Ovary (tissue), 10 donors: ENCODE measurements at places on chromosomes 6 and 20.

- no peak overlapping the region for H3K27ac ChIP-seq
- H3K36me3 ChIP-seq, result no peaks in the 10 kb centered on the region
- H3K27me3 ChIP-seq, result no peaks in the 10 kb centered on the region
- no peak for DNase-seq
- H3K4me3 ChIP-seq, result no peak overlapping the region
Measured at GRCh38 chr6:133130863-133131262, 110.3 kb upstream of the EYA4 start.

GRCh38 chr6:122752459-122752858 is 27.1 kb upstream of the FABP7 start:
- no peaks in the 10 kb centered on the region for H3K4me1 ChIP-seq
- no peak overlapping the region for H3K27ac ChIP-seq
- no peak for DNase-seq
- no peak overlapping the region for H3K4me3 ChIP-seq
- H3K36me3 ChIP-seq, result no peaks in the 10 kb centered on the region
- no peaks in the 10 kb centered on the region for H3K27me3 ChIP-seq

GRCh38 chr6:12291839-12292604 is 1.9 kb downstream of the EDN1 start:
- no peak overlapping the region for H3K27ac ChIP-seq
- no peaks in the 10 kb centered on the region for H3K36me3 ChIP-seq
- no peaks in the 10 kb centered on the region for H3K27me3 ChIP-seq
- peak overlapping the region; percentile 13 for H3K4me3 ChIP-seq
- H3K4me1 ChIP-seq, result no peaks in the 10 kb centered on the region

- no peaks in the 10 kb centered on the region for H3K4me1 ChIP-seq
- no peak overlapping the region for H3K27ac ChIP-seq
- no peak overlapping the region for H3K4me3 ChIP-seq
- no peaks in the 10 kb centered on the region for H3K27me3 ChIP-seq
Measured at GRCh38 chr6:137019476-137020272, 25.1 kb downstream of the IL20RA start.

DNA sequence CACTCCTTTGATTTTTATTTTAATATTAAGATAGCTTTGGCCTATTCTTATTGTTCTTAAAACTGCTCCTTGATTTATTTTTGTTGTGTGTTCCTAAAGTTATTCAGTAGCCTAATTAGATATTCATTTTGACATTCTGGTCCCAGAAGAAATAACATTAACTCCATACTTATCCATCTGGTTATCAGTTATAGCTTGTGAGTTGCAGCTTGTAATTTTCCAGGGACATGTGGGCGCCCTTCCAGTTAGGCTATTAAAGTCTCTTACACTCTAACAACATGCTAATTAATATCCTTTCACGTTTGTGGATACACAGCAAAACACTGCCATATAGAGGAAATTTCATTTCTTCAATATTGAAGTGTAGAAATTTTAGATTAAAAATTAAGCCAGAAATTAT is 987.5 kb downstream of the HACE1 start:
- H3K4me3 ChIP-seq, result no peak overlapping the region
- H3K27ac ChIP-seq, result no peak overlapping the region
- no peaks in the 10 kb centered on the region for H3K27me3 ChIP-seq
- no peaks in the 10 kb centered on the region for H3K4me1 ChIP-seq

- DNase-seq, result no peak
- peaks cover 10% of the 10 kb centered on the region for H3K4me1 ChIP-seq
- H3K27me3 ChIP-seq, result no peaks in the 10 kb centered on the region
- H3K36me3 ChIP-seq, result no peaks in the 10 kb centered on the region
Measured at GRCh38 chr20:62638679-62639406, 3.5 kb upstream of the SLCO4A1 start.

GRCh38 chr6:111605100-111605751 is 452 bp downstream of the TRAF3IP2 start:
- peak overlapping the region; percentile 97 for H3K27ac ChIP-seq
- H3K4me1 ChIP-seq, result peaks cover 18% of the 10 kb centered on the region
- H3K27me3 ChIP-seq, result no peaks in the 10 kb centered on the region

- no peak overlapping the region for H3K27ac ChIP-seq
- DNase-seq, result no peak
- H3K4me3 ChIP-seq, result no peak overlapping the region
- H3K4me1 ChIP-seq, result no peaks in the 10 kb centered on the region
- H3K27me3 ChIP-seq, result no peaks in the 10 kb centered on the region
Measured at GRCh38 chr6:52491203-52492069, 71.3 kb downstream of the EFHC1 start.

GRCh38 chr20:17859002-17859615 is 109.5 kb downstream of the SNX5 start:
- peaks cover 13% of the 10 kb centered on the region for H3K4me1 ChIP-seq
- H3K27me3 ChIP-seq, result no peaks in the 10 kb centered on the region
- H3K27ac ChIP-seq, result no peak overlapping the region
- H3K4me3 ChIP-seq, result no peak overlapping the region
- H3K36me3 ChIP-seq, result no peaks in the 10 kb centered on the region
- no peak for DNase-seq

GRCh38 chr6:5674721-5675120 is 332.0 kb downstream of the NRN1 start:
- peaks cover 2% of the 10 kb centered on the region for H3K4me1 ChIP-seq
- DNase-seq, result no peak
- H3K36me3 ChIP-seq, result no peaks in the 10 kb centered on the region
- H3K4me3 ChIP-seq, result no peak overlapping the region

DNA sequence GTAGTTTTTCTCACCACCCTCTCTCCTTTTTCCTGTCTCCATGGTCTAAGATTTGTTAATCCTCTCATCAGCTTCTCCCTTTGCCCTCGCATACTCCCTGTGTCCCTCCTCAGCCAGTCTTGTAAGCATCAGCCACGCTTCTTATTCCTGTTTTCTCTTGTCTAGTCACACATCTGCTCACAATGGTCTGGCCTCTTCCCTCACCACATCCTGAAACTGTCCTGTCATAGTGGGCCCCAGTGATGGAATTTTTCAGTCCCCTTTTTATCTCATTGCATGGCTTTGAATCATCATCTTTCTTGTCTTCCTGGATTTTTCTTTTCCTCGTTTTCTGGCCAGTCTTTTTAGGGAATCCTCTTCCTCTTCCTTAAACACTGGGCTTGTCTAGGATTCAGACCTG is 57.2 kb downstream of the GFRA4 start:
- no peak overlapping the region for H3K27ac ChIP-seq
- H3K4me1 ChIP-seq, result no peaks in the 10 kb centered on the region
- no peaks in the 10 kb centered on the region for H3K36me3 ChIP-seq

DNA sequence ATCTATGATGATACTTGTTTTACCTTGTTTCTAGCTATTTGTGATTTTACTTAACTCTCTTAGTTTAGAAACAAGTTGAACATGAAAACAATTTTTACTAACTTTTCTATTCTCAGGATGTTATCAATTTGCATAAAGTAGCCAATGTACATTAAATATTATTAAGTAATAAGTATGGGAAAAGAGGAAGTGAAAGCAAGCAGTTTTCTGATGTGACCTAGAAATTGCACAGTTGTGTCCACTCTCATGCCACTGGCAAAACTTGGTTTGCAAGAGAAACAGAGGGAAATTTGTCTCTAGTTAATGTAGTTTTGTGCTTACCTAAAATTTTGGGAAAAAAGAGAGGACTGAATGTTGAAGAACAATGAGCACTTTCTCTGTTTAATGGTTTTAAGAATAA is 19.2 kb upstream of the TSPYL1 start:
- no peaks in the 10 kb centered on the region for H3K27me3 ChIP-seq
- no peak overlapping the region for H3K27ac ChIP-seq
- H3K4me3 ChIP-seq, result no peak overlapping the region
- H3K4me1 ChIP-seq, result peaks cover 2% of the 10 kb centered on the region
- DNase-seq, result no peak

DNA sequence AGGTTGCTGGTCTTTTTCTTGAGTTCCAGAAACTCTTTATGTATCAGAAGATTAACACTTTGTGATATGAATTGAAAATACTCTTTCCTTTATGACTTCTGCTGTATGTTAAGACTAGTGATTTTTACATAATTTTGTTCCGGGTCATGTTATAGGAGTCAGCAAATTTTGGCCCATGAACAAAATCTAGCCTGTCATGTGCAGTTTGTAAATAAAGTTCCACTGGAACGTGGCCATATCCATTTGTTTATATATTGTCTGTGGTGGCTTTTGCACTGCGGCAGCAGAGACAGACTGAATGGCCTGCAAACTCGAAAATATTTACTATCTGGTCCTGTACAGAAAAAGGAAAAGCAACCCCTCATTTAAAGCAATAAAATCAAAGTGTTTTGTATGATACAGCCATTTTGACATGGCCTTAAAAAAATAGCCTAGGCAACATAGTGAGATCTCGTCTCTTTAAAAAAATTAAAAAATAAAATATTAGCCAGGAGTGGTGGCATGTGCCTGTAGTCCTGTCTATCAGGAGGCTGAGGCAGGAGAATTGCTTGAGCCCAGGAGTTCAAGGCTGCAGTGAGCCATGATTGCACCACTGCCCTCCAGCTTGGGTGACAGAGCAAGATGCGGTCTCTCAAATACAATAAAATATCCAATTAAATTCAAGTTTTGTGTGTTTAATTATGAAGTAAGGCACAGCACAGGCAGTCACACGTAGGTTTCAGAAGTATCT is 36.9 kb downstream of the SNX9 start:
- H3K36me3 ChIP-seq, result no peaks in the 10 kb centered on the region
- no peak overlapping the region for H3K4me3 ChIP-seq
- no peak for DNase-seq
- peaks cover 6% of the 10 kb centered on the region for H3K4me1 ChIP-seq
- no peak overlapping the region for H3K27ac ChIP-seq

DNA sequence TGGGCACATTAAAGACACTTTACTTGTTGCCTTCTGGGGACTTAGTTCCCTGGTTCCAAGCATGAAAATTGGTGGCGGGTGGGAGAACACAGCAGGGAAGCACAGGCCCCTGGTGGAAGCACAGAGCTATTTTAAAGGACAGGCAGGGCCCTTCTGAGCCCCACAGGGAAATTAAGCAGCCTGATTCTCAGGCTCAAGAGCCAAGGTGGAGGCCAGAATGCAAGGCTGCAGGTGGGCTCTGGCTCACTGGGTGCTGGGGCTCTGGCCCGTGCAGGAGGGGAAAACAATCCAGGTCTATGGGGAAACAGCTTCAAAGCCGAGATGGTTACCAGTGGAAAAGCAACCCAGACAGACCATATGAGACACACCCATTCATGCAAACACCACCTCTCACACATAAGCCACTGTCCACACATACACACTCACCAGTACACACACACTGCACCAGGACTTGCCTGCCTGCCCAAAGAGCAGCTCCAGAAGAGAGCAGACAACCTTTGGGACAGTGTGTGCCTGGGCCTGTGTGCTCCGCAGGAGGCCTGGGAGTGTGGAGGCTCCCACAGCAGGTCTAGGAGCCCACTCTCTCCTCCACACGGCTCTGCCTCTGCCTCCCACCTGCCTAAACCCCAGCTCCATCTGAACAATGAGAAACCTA is 30.6 kb downstream of the TFEB start:
- H3K4me3 ChIP-seq, result no peak overlapping the region
- H3K36me3 ChIP-seq, result no peaks in the 10 kb centered on the region
- peaks cover 1% of the 10 kb centered on the region for H3K4me1 ChIP-seq
- no peak overlapping the region for H3K27ac ChIP-seq
- H3K27me3 ChIP-seq, result no peaks in the 10 kb centered on the region

- no peak overlapping the region for H3K4me3 ChIP-seq
- H3K36me3 ChIP-seq, result no peaks in the 10 kb centered on the region
- H3K27me3 ChIP-seq, result no peaks in the 10 kb centered on the region
- peaks cover 6% of the 10 kb centered on the region for H3K4me1 ChIP-seq
- DNase-seq, result no peak
Measured at GRCh38 chr6:139595183-139595582, 220.7 kb upstream of the CITED2 start.

GRCh38 chr20:52432740-52433139 is 241.2 kb upstream of the ZFP64 start:
- DNase-seq, result no peak
- no peak overlapping the region for H3K27ac ChIP-seq
- H3K4me1 ChIP-seq, result no peaks in the 10 kb centered on the region
- no peaks in the 10 kb centered on the region for H3K36me3 ChIP-seq
- H3K27me3 ChIP-seq, result no peaks in the 10 kb centered on the region
- H3K4me3 ChIP-seq, result no peak overlapping the region

DNA sequence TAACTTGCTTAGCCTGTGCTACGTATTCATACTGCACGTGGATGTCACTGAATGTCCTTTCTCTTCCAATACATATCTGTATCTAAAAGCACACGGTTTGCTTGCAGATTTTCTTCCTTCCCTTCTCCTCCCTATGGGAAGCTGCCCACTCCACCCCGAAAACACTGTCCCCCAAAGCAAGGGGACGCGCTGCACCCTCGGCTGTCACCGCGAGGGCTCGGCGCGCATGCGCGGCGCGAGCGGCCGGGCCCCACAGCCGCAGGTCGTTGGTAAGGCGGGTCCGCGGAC is 659 bp downstream of the TMX4 start:
- H3K36me3 ChIP-seq, result no peaks in the 10 kb centered on the region
- peak; percentile 68 for DNase-seq
- H3K27me3 ChIP-seq, result no peaks in the 10 kb centered on the region

- H3K4me3 ChIP-seq, result no peak overlapping the region
- H3K27ac ChIP-seq, result no peak overlapping the region
- no peaks in the 10 kb centered on the region for H3K27me3 ChIP-seq
- peaks cover 3% of the 10 kb centered on the region for H3K4me1 ChIP-seq
Measured at GRCh38 chr20:10876558-10876957, 202.8 kb upstream of the JAG1 start.

DNA sequence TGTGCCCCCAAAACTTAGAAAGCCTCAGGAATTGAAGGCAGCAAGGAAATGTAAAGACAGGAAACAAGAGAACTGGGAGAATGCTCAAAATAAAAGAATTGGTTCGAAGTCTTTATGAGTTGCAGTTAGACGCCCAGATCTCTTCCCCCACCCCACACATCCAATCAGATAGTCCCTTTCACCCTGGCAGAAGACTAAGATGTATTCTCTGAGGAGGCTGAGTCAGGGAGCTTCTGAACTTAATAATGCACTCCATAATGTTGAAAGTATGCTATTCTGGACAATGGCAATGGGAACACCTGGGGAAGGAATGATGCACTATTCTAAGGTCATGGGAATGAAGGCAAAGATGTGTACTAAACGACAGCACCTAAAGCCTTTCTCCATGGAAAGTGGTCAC is 173.6 kb downstream of the MTFR2 start:
- no peaks in the 10 kb centered on the region for H3K27me3 ChIP-seq
- no peak overlapping the region for H3K4me3 ChIP-seq
- H3K4me1 ChIP-seq, result peaks cover 2% of the 10 kb centered on the region
- H3K36me3 ChIP-seq, result no peaks in the 10 kb centered on the region
- no peak for DNase-seq
- no peak overlapping the region for H3K27ac ChIP-seq

DNA sequence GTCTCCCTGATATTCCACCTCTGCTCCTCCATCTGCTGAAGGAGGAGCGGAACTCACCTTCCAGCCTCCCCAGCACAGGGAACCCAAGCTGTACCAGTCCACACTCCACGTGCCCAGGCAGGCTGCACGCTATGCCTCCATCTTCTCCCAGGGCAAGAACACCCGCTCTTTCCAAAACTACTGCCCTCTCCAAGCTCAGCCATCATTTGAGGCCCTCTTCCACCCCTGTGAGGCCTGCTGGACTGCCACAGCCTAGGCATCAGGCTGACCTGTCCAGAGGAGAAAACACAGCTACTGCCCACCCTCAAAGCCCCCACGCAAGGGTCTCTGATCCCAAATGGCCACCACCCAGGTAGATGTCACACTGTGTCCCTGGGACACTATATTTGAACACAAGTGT is 99.9 kb downstream of the PRND start:
- H3K4me3 ChIP-seq, result no peak overlapping the region
- H3K36me3 ChIP-seq, result no peaks in the 10 kb centered on the region
- H3K27me3 ChIP-seq, result no peaks in the 10 kb centered on the region
- no peak overlapping the region for H3K27ac ChIP-seq
- DNase-seq, result no peak
- peaks cover 7% of the 10 kb centered on the region for H3K4me1 ChIP-seq
